Activated T-cell treated with anti-CD3 and anti-CD28 coated beads, Interleukin-2, amount 50 U/mL, for 48 hours (primary cell): ENCODE measurements at places on chromosomes 5 and 9.
A peak's percentile ranks its signal among the peaks of the same experiment; 100 is the strongest.

- no peak for DNase-seq
These were observed 71.3 kb upstream of the ARAP3 start for GRCh38 chr5:141753143-141753970.

DNA sequence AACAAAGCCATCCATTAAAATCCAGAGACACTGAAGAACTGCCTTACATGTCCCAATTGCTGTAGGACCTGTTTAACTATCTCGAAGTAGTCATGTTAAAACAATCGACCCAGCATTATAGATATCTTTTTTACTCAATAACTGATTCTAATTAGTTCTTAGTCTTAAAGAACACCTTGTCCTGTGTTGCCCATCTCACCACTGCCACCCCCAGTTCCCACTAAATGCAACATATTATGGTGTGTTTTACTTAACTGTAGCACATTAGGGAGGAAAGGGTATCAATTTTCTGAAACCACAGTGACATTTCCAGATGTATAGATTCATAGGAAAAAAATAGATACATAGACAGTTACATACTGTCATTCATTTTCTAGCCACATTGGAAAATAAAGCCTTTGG, 221.2 kb downstream of the MEF2C start:
- no peak for DNase-seq

GRCh38 chr9:6984941-6985578, 227.3 kb downstream of the KDM4C start:
- DNase-seq = no peak

GRCh38 chr9:74083681-74084433, 413.3 kb upstream of the RORB start:
- no peak for DNase-seq

DNA sequence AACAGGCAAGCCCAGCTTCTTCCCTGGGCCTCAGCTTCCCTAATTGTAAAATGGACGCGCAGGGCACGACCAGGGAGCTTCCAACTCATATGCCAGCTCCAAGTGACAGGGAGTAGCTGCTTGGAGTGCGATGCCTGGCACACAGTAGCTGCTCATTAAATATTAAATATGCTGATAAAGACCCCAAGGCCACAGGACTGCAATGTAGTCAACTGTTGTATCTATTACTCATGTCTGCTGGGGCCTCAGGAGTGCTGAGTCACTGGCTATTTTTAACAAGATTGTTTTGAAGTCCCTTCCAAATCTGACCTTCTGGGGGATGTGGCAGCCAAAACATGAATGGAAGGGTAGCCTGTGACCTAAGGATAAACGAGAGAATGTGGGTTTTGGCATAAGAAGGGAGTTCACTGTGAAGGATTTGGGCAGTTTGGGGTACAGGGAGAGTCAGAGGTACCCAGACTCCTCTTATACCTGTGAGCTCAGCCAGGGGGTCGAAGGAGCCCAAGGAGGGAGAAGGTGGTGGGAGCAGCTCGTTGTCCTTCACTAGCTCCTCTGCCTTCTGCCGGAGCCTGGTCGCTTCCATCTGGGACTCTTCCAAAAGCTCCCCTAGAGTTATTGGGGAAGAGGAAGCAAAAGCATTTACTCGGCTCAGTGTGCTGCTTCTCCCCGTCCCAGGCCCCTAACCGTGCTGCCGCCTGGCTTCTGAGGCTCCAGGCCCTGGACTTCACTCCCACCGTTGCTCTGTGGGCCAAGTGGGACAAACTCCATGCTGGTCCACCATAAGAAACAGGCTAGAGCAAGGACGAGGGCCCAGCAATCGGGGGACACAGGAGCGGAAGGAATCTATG, 17.5 kb downstream of the TNIP1 start:
- DNase-seq = no peak

- DNase-seq = no peak
These were observed 1380.9 kb downstream of the PTPRD start for GRCh38 chr9:9231946-9232345.

- no peak for DNase-seq
These were observed 308.1 kb upstream of the MPDZ start for GRCh38 chr9:13587571-13587970.

- no peak for DNase-seq
These were observed 94.1 kb downstream of the DENND1A start for GRCh38 chr9:123835821-123836220.

- peak; percentile 45 for DNase-seq
These were observed 23.1 kb upstream of the CKMT2 start for GRCh38 chr5:81209869-81210493.

DNA sequence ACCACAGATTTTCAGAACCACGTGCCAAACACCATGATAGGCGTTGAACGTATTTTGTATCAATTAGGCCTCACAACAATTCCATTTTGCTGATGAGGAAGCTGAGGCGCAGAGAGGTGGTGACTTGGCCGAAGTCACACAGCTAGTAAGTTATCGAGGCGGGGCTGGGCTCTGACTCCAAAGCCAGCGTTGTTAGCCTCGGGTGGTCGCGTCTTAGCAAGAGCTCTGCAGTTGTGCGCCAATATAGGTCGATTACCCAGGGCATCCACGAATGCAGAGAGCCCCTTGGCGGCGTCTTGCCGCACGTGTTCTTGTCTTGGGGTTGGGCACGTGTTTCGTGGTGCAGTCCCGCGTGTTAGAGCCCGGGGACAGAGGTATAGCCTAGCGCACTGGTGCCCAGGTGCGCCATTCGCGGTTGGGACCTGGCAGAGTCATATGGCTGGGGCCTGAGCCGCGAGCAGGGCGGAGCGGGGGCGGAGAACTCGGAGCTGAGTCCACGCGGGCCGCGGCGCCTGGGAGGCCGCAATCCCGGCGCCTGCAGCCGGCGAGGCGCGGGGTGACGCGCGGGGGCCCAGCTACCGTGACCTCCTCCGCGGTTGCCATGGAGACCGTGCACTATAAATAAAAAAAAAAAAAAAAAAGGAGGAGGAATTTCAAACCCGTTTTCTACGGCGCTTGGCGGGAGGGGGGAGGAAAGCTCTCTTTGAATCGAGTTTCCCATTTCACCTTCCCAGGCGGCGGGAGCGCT, 62.3 kb downstream of the CXXC5 start:
- peak; percentile 61 for DNase-seq

GRCh38 chr9:34046784-34047379, 1.8 kb downstream of the UBAP2 start:
- no peak for DNase-seq

- no peak for DNase-seq
These were observed 57.1 kb downstream of the MAST4 start for GRCh38 chr5:66653325-66653724.

- no peak for DNase-seq
These were observed 19.1 kb downstream of the SH3GL2 start for GRCh38 chr9:17597977-17598376.

GRCh38 chr5:72231991-72232703, 87.9 kb downstream of the MRPS27 start:
- no peak for DNase-seq

GRCh38 chr5:94777056-94777880, 158.8 kb downstream of the SLF1 start:
- no peak for DNase-seq

GRCh38 chr5:36181774-36182173, 29.9 kb downstream of the SKP2 start:
- no peak for DNase-seq

GRCh38 chr5:57094753-57095683, 78.8 kb upstream of the GPBP1 start:
- no peak for DNase-seq
